ENCODE measurements at places on chromosomes 12 and 14.

- no peak for DNase-seq
These were observed 59.9 kb downstream of the DUSP16 start for GRCh38 chr12:12502815-12503151.

GRCh38 chr12:131384544-131384855 is 326.4 kb upstream of the SFSWAP start:
- no peak for DNase-seq

DNA sequence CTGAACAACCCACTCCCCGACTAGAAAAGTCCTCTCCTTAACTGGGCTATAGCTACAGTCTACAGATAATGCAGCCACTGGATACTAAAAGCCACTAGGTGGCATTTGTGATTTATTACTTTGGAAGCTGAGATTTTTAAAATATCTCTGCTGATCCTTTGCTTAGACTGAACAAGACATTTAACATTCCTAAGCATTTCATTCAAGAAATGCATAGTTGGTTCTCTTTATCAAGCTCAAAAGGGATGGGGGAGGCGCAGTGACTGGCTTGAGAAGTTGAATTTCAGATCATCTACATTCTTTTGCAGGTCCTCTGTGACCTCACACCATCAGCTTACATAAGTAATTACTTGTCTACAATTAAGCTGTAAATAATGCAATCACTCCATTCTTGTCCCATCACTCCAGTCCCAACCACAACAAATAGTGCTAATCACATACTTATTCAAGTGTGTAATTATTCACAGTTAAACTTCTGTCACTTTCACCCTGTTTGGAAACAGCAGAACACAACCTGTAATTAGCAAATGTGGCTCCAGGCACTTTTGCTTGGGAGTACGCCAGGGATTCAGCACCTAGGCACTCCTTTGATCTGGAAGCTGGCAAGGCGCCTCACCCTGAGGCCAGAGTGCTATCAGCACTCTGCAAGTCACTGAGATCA is 203.6 kb downstream of the NOVA1 start:
- no peak for DNase-seq

- no peak for DNase-seq
These were observed 89.4 kb upstream of the DIO3 start for GRCh38 chr14:101471723-101472517.

DNA sequence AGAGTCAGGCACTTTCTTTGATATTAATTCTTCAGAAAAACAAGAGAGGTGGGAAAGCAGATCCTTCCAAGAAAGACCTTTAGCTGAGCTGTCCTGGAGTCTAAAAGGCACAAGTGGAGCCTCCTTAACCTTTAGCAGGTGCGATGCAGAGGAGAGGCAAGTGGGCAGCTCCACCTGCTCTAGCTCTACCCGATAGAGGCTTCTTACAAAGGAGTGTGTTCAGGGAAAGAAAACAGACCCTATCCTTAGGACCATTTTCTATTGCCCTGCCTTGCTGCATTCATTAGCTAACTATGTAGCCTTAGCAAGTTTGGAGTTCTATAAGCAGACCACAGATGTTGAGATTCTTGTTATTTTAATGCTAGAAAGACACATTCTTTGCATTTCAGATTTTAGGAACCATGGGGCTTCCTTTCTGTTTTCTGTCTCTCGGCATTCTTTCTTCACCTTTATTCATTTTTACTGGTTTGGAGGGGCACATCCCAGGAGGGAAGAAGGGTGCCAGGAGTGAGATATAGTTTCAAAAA is 214.5 kb downstream of the EGLN3 start:
- no peak for DNase-seq

- DNase-seq, result no peak
These were observed 279.8 kb upstream of the DIO2 start for GRCh38 chr14:80491131-80491530.

- no peak for DNase-seq
These were observed 86.4 kb downstream of the BCL11B start for GRCh38 chr14:99185436-99186068.

- no peak for DNase-seq
These were observed 10.9 kb downstream of the RGS6 start for GRCh38 chr14:71942904-71943694.

DNA sequence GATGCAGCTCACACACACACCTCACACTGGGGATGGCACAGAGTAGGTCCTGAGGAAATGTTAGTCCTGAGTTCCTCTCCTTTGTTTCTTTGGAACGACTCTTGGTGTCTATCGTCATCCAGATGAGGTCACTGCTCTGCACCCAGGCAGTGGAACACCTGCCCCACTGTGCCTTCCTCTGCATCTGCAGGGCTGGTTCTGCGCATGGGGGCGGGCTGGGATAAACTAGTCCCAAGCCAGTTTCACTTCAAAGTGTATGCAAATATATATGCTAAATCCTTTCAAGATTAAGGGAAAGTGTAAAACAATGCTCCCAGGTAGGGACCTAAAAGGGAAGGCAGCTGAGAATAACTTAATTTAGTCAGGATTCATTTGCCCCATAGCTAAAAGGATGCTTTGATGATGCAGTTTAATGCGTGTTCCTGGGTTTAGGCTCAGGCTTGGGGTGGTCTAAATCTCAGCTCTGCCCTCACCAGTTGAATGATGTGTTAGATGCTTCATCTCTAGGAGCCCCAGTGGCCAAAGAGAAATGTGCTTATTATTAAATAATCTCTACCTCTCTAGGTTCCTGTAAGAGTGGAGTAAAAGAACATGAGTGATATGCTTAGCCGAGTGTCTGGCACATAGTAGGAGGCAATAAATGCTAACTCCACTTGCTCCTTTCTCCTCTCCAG is 47.1 kb upstream of the OVCH1 start:
- DNase-seq, result no peak

- DNase-seq, result no peak
These were observed 43.2 kb upstream of the PNMA1 start for GRCh38 chr14:73757381-73757780.

DNA sequence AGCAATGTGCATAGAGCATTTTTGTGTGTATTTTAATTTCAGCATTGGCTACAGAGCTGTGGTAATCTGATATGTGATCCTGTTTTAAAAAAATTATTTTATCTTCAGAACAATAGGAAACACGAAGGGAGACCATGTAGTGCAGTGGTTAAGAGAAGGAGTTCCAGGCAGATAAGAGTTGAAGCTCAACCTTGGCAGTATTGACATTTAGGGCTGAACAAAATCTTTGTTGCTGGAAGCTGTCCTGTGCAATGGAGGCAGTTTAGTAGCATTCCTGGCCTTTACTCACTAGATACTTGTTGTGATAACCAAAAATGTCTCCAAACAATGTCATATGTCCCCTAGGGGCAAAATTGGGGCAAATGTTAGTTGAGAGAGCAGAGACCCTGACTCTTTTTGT is 59.2 kb downstream of the CHST11 start:
- no peak for DNase-seq

DNA sequence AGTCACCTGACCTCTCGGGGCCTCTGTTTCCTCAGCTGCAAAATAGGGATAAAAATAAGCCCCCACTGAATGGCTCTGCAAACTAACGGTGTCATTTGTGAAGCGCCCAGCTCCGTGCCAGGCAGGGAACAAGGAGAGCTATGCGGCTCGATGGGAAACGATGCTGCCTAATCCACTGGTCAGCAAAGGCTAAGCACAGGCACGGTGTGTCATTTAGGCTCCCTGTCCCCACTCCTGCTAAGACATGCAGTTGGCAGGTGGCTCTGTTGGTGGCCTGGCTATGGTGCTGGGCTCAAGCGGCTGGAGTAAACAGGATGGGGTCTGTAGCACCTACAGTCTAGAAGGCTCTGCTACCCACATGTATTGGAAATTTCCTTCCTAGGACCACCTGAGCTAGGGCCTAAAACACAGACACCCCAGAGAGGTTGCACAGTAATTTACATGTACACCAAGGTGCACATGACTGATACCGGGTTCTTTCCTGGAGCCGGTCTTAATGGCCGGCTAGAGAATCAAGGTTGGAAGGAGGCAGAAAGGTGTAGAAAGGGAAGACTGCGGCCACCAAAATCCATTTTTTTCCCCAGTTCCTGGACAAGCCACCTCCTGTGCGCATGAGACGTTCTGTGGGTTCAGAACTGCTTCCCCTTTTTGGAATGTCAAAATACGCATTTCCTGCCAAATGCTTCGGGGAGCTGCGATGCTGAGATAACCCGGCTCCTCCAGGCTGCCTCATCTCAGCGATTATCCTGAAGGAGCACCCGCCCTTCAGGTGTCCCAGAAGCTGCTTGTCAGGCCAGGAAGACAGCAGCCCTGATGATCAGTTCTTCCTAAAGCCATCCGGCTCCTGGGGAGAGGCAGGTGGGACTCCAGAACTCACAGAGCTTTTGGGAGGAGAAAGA is 1.0 kb downstream of the CACNA2D4 start:
- DNase-seq, result no peak

GRCh38 chr14:72024043-72024407 is 91.8 kb downstream of the RGS6 start:
- DNase-seq, result peak; percentile 5

GRCh38 chr12:1325666-1326065 is 268.7 kb downstream of the FBXL14 start:
- no peak for DNase-seq

GRCh38 chr12:123489580-123489979 is 31.6 kb downstream of the SNRNP35 start:
- DNase-seq, result no peak

DNA sequence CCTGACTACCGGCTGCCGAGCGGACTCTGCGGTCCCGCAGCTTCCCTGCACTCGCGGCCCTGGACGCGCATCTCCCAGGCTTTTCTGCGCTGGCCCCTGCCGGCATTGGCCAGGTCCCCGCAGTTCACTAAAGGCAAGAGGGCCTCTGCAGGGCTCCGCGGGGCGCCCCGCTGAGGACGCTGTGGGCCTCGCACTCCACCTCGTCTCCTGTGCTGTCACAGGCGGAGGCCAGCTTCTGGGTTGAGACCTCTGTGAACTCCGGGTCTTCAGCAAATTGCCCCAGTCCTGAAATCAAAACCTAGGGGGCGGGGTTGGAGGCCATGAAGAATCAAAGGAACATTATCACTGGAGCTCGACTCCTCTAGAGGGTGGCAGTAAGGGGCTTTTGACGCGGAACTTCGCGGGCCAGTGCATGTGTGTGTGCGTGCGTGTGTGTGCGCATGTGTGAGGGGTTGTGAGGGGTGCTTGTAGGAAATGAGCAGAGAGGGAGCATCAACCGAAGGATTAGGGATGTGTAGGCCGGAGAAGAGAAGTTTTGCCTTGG is 68.5 kb upstream of the CAPRIN2 start:
- no peak for DNase-seq

DNA sequence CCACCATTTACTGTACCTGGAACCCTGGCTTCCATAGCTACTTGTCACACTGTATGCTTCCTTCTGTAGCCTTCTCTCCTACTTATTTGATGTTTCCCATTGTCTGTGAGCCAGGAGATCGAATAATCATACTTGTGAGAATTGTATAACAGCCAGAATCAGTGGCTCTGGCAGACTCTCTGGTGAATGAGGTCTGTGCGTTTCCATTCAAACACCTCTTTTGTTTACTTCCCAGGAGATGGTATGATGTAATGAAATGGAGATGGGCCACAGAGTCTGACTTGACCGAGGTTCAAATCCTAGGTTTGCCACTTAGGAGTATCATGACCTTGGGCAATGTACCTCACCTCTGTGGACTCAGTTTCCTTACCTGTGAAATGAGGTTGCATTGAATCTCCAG is 35.7 kb upstream of the CLMN start:
- DNase-seq, result no peak

GRCh38 chr12:114625294-114625851 is 58.6 kb downstream of the TBX3 start:
- DNase-seq, result peak; percentile 2

- peak; percentile 91 for DNase-seq
These were observed at the start of the genes CCDC92 and ZNF664 for GRCh38 chr12:123972457-123973401. TSS of gene CCDC92 (minus strand) at chr12:123972831. CDS start at chr12:123944305, 28,526 bp downstream. TSS of gene ZNF664 (plus strand) at chr12:123973215. CDS start at chr12:124012145, 38,930 bp downstream.

DNA sequence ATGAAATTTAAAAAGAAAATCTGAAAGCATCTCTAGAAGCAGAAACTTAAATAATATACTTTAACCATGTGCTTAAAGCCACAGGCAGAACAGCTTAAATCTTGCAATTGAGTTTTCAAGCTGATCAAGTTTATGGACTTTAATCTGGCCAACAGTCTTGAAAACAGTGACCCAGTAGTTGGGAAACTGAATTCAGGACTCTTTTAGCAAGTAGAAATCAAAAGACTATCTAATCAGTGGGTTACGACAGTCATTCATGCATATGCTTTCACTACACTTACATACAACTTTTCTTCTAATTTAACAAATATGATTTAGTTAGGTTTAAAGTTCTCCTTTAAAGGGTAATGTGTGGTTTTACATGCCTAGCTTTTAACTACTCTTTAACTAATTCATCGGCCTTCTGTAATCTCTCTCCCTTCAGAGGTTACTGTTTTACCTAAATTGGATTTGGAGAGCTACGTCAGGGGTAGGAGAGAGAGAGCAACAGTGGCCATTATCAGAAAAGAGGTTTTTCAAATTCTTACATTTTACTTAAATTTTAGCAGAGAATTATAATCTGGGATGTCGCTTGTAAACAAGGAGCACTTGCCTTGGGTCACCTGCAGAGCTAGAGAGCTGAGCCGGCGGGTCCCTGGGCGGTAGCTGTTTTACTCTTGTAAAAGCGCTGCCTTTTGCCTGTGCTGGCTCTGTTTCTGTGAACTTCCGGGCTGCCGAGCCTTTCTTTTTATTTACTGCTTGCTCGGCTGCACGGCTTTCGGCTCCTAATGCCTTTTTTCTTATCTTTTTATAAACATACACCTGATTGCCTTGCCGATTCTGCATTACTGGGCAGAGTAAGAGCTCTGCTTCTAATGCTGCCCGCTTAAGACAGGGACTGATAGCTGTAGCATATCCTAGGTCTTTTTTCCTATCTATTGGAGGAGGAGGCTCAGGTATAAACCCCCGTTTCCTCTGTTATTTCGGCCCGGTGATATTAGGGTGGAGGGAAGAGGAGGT is 17.4 kb upstream of the LYZ start:
- DNase-seq, result peak; percentile 36

DNA sequence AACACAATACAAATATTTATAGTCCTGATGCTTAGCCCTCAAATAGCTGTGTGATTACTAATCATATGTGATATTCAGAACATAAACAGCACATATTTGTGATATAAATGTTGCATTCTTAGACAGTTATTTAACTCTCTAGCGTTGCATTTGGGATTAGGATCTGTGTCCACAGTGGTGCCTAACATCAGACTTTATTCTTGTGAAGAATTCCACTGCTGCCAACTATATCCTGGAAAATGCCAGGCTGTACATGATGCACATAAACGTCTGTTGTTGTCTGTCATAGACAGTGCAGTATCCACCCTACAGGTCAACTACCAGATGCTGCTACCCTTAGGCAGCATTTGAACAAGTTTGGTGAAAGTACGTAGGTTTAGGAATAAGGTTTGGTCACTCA is 39.0 kb downstream of the SLC38A4 start:
- no peak for DNase-seq

GRCh38 chr12:107329569-107330324 is 236.4 kb upstream of the CRY1 start:
- DNase-seq, result no peak

- DNase-seq, result no peak
These were observed 67.9 kb downstream of the FAR2 start for GRCh38 chr12:29216797-29217575.

GRCh38 chr12:129246630-129247029 is 393.4 kb downstream of the GLT1D1 start:
- no peak for DNase-seq

- no peak for DNase-seq
These were observed 18.4 kb upstream of the RNU6-7 start for GRCh38 chr14:32183151-32184058.

Data from stimulated activated CD8-positive, alpha-beta memory T cell treated with anti-CD3 and anti-CD28 coated beads, Interleukin-12 subunit alpha, Interleukin-12 subunit beta, amount 100 ng/mL, for 1 hour (primary cell).